ENCODE measurements at places on chromosomes 13 and 19.

DNA sequence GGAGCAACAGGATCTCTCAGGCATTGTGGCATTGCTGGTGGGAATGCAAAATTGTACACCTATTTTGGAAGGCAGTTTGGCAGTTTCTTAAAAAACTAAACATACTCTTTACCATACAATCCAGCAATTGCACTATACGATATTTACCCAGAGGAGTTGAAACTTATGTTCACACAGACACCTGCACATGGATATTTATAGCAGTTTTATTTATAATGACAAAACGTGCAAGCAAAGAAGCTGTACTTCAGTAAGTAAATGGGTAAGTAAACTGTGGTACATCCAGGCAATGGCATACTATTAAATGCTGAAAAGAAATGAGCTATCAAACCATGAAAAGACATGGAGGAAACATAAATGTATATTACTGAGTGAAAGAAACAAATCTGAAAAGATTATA is 71.6 kb upstream of the UBAC2 start:
- no peak for DNase-seq

DNA sequence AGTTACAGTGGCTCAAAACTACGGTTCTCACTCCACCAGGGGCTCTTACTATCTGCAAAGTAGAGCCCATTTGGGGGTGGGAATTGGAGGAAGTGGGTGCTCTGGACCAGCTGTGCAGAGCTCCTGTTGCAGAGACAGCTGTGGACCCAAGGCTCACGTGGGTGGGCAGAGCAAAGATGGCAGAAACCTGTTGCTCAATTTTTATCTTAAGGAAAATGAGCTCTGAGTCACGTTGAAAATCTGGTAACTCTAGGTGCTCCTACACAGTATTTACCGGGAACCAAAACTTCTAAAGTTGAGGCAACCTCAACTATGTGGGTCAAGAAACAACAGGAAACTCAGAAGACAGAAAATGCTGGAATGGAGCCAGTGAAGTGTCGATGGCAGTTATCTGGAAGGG is 30.2 kb upstream of the SLC15A1 start:
- no peak for DNase-seq

GRCh38 chr19:15197275-15197941 is 3.4 kb downstream of the NOTCH3 start:
- no peak for DNase-seq

- no peak for DNase-seq
These were observed 13.8 kb downstream of the ZNF557 start for GRCh38 chr19:7083076-7083956.

GRCh38 chr13:99015606-99016490 is 38.0 kb upstream of the DOCK9 start:
- no peak for DNase-seq

- DNase-seq, result peak; percentile 34
These were observed 8.6 kb downstream of the RPS9 start for GRCh38 chr19:54209058-54209810.

GRCh38 chr13:75693227-75693626 is 57.1 kb downstream of the LMO7 start:
- DNase-seq, result no peak

DNA sequence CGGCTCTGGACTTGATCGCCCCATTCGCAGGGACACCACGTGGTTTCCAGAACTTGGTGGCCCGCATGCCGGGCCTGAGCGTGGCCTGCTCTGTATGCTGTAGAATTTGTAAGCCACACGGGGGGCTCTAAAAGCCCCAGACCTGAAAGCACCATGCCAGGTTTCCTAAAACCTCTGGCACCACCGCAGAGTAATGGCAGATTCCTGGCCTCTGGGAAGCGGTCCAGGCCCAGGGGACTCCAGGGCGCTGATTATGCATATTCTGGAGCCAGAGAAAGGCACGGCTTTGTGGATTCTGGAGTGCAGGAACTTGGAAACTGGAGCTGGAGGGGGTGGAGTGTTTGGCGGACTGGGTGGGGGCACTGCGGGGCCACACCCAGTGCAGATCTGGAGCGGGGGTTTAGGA is 3.7 kb downstream of the FTL start:
- DNase-seq, result no peak

DNA sequence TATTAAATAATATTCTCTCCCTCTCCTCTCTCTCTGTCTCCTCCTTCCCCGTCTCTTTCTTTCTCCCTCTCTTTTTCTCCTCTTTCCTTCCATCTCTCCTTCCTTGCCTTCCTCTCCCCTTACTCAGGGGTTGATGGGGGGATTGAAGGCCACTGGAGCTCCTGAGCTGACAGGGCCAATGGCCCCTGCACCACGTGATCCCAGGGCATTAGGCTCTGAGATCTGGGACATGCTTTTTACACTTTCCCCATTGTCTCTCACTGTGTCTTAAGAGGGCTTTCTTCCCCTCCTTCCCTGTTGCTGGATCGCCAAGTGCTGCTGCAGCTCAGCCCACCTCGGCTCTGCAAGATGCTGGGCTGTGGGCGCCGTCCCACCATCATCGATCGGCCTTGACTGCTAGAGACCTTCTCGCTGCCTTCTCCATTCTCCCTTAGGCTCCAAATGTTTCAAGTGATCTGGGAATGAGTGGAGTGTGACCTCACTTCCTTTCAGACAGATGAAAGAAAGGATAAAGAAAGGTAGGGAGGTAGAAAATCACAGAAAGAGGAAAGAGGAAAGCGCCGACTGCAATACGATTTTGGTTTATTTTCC is 42.2 kb downstream of the COL4A1 start:
- DNase-seq, result no peak

DNA sequence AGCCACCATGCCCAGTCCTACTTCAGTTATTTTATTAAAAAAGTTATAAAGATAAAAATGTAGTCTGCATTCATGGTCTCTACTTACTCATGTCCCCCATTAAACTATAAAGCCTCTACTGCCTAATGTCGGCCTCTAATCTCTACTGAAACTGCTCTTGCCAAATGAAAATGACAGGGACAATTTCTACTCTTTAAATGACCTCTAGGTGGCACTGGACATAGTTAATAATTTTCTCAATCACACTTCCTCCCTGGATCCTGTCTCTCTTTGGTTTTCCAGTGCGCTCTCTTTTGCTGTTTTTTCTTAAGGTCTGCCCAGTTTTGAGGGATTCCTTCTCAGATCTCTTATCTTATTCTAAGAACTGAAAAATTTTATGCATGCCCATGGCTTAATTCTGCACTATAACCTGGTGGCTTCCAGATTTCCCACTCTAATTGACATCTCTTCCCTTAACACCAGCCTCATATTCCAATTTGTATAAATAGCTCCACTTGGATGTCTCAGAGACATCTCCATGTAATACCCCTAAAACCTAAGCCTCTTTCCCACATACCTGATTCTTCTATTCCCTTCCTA is 54.3 kb downstream of the MTMR6 start:
- no peak for DNase-seq

Measured in activated CD4-positive, alpha-beta T cell treated with anti-CD3 and anti-CD28 coated beads, Interleukin-2, amount 50 U/mL, for 48 hours (primary cell).